COR-L47 (cell line): ENCODE measurements at places on chromosomes 2 and 18.

DNA sequence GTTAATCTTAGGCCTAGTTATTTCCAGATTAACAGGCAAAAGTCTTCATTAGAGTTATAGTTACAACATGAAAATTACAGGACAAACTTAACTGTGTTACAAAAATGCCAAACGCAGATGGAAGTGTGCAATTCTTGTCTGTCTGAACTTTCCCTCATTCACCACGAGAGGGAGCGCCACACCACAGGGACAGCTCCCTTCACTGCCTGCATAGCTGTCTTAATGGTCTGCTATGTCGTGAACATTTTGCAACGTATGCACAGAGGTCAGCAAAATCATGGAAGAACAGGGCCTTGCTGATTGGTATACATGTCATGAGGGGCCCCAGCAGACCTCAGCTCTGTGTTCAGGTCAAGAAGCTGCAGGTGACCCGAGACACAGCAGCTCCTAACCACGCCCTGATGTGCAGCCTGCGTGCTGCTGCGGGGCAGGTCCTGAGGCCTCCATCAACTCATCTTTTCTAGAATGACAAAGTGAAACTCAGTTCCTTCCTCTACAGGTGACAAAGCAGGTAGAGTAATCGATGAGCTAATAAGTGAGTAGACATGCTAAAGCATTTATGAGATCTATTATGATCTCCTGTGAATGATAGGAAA is 78.8 kb upstream of the ATP8B1 start:
- peak; percentile 78 for DNase-seq

DNA sequence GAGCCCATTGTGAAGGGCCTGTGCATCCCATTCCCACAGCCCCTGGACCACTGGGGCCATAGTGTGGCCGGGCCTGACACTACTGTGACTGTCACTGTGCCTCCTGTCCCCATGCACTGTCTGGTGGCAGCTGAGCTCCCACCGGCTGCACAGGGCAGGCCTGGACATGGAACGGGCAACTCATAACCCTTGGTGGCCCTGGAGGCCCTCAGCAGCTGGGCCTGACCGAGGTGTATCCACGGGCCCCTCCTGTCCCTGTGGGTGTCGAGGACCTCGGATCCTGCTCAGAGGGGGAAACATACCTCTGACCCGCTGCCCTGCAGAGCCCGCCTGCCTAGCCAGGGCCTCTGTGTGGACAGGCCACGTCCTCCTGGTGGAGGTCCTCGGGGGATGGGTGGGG is 7.8 kb upstream of the GAL3ST2 start:
- no peak for DNase-seq

DNA sequence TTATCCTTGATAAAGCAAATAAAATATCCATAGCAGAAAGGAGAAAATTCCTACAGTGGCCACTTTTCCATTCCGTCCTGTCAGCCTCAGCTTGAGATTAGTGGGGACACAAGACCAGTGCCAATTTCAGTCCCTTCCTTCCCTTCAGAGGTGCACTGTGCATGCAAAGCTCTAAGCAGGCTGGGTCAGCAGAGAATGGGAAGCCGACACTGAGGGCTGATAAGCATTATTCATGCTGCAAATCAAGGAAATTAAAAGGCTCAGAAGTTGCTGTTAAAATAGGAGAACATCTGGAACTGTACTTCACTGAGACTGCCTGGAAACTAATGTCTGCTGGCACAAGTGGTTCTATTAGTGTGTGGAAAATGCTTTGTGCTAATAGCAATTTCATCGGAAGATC is 534.3 kb downstream of the ADCYAP1 start:
- no peak for DNase-seq

GRCh38 chr18:37422116-37422515 is 143.5 kb downstream of the CELF4 start:
- DNase-seq: no peak

GRCh38 chr2:130790804-130791616 is 35.7 kb downstream of the AMER3 start:
- no peak for DNase-seq
